ENCODE measurements at places on chromosomes 13 and 19.

DNA sequence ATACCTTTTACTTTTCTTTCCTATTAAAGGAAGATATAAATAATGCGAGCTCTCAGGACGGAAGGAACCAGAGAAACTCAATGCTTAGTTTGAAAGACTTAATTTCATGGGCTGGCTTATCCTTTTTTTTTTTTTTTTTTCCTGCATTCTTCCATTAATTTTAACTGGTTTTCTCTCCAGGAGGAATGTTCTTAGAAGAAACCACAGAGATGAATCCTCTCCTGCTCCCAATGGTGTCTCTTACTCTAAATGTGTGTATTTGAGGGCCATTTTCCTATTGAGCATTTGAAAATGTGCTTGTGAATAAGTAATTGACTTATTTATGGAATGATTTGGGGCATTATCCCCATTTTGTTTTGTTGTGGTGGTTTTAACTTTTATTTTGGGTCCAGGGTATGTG, 494.9 kb downstream of the FOXO1 start:
- DNase-seq: no peak
- no peak overlapping the region for H3K27ac ChIP-seq
- H3K36me3 ChIP-seq: no peaks in the 10 kb centered on the region
- no peak overlapping the region for H3K4me3 ChIP-seq

GRCh38 chr13:31530922-31531321, 208.4 kb upstream of the RXFP2 start:
- no peak for DNase-seq
- no peak overlapping the region for H3K27ac ChIP-seq
- no peak overlapping the region for H3K4me3 ChIP-seq

- DNase-seq: no peak
- no peak overlapping the region for H3K27ac ChIP-seq
- H3K4me1 ChIP-seq: peaks cover 20% of the 10 kb centered on the region
Measured at GRCh38 chr13:97282705-97283104, 60.6 kb downstream of the MBNL2 start.

DNA sequence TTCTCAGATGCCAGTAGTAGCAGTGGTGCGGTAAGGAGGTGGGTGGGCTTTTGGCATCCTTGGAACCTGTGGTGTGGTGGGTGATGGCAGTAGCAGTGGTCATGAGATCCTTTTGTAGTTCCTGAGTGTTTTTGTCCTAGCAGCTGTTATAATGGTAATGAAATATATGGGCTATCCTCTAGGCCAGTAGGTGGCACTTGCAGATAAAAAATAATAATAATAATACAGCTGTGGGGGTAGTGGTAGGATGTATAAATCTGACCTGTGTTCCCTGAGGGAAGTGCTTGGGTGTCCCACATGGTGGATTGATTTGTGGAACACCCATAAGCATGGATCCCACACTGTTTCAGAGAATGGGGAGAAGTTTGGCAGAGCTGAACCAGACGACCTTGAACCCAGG, 334.0 kb downstream of the SLITRK5 start:
- H3K4me1 ChIP-seq: no peaks in the 10 kb centered on the region
- no peaks in the 10 kb centered on the region for H3K36me3 ChIP-seq
- H3K27me3 ChIP-seq: no peaks in the 10 kb centered on the region

DNA sequence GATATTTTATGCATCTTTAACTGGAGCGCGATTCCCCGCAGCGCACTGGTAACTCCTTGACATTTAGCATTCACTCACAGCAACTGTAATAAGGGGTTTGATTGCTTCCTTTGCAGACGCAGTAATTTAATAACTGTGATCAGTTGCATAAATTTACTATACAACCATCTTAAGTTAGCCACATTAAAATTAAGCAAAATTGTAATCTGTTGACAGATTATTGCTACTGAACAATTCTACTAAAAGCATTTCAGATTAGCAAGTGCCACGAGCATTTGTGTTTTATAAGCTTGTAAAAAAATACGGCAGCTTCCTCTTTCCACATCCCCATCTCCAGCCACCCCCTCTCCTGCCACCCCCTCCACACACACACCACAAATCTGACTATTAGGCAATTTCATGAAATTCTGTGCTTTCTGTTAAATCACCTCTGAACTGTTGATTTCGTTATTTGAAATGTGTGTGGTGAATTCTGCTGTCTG, 44.4 kb downstream of the TSHZ3 start:
- no peak for DNase-seq
- H3K27me3 ChIP-seq: peaks cover 4% of the 10 kb centered on the region

GRCh38 chr13:114203536-114203935, 24.5 kb downstream of the CFAP97D2 start:
- peaks cover 12% of the 10 kb centered on the region for H3K27me3 ChIP-seq
- no peaks in the 10 kb centered on the region for H3K36me3 ChIP-seq
- H3K27ac ChIP-seq: no peak overlapping the region
- H3K4me3 ChIP-seq: no peak overlapping the region

- peak within 1 kb of the TSS; percentile 93 for H3K4me3 ChIP-seq
- DNase-seq: peak; percentile 52
- H3K4me1 ChIP-seq: peaks cover 37% of the 10 kb centered on the region
Measured at GRCh38 chr19:44748426-44749254, at the start of gene BCL3. Gene BCL3 (plus strand): TSS chr19:44748708. CDS start chr19:44748791, 83 bp downstream.

- no peak overlapping the region for H3K4me3 ChIP-seq
- DNase-seq: no peak
- H3K27ac ChIP-seq: no peak overlapping the region
- peaks cover 8% of the 10 kb centered on the region for H3K36me3 ChIP-seq
- H3K27me3 ChIP-seq: no peaks in the 10 kb centered on the region
Measured at GRCh38 chr13:46403851-46404732, 17.0 kb upstream of the RUBCNL start.

GRCh38 chr19:57241176-57241575, 744 bp downstream of the ZNF805 start:
- H3K27me3 ChIP-seq: peaks cover 11% of the 10 kb centered on the region
- peaks cover 22% of the 10 kb centered on the region for H3K36me3 ChIP-seq
- H3K4me3 ChIP-seq: peak overlapping the region; percentile 93
- peak overlapping the region; percentile 41 for H3K27ac ChIP-seq
